ENCODE measurements at places on chromosomes 13 and 19.

DNA sequence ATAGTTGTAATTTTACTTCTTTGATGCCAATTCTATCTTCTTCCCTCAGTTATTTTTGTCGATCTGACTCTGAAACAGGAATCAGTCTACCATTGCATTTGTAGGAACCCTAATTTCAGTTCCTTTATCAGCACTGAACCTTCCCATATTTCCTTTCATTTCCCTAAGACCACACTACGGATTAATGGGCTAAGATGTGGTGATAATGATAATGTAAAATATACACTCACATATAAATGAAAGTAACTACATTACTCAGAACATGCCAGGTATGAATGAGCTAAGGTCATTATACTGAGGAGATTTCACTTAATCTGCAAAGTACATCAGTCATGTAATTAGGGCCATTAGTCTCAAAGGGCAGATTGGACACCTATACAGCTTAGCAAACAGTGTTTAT is 60.2 kb upstream of the RFC3 start:
- no peak for DNase-seq

- DNase-seq, result no peak
Observed at GRCh38 chr19:38441657-38442348, 8.3 kb downstream of the RYR1 start.

- no peak for DNase-seq
Observed at GRCh38 chr13:40966298-40966697, 52.8 kb downstream of the ELF1 start.

GRCh38 chr13:50291611-50292010 is 276.4 kb downstream of the KCNRG start:
- DNase-seq, result no peak

GRCh38 chr19:41637484-41637883 is 10.6 kb upstream of the CEACAM4 start:
- no peak for DNase-seq

DNA sequence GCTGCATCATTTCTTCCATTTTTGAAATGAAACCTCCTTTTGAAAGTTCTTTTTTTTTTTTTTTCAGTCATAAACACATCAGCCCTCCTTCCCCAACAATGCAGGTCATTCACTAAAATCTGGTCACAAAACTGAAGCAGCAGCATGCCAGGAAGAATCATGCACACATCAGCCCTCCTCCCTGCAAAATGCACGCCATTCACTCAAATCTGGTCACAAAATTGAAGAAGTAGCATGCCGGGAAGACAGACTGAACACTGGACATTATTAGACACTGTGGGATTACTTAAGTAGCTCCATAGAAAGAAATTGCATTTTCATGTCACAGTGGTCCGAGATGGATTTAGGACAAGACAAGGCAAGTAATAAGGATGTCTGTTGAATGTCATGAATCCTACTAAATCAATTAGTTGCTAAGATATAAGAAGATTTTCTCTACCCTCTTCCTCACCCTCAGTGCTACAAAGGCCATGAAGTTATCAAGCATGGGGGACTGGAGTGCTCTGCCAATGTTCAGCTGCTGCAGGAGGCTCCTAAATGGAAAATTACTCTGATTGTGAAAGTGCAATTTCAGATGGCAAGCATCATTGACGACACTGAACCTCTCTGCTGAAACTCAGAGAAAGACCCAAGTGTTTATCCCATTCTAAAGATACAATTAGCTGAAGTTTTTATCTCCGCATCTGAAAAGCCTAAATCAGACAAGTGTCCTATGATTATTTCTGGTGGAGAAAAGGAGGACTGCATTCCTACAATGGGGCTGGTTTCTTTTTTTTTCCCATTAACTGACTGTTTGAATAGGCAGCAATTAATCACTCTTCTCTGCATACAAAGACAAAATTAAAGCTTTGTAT is 913.2 kb downstream of the DIAPH3 start:
- DNase-seq, result no peak

DNA sequence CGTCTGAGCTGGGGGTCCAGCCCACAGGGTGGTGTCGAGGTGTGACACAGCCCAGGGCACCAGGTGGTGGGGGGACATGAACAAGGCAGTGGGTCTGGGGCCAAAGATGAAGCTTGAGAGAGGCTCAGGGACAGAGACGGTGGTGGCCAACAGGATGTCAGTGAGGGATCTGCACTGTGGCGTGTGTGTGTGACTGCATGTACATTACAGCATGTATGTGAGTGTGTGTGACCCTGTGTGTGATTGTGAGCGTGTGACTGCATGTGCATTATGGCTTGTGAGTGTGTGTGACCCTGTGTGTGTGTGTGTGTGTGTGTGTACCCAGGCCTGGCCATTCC is 1.6 kb downstream of the ADAMTS10 start:
- DNase-seq, result no peak

- DNase-seq, result no peak
Observed at GRCh38 chr13:102606537-102607309, 9.9 kb downstream of the TPP2 start.

- peak; percentile 60 for DNase-seq
Observed at GRCh38 chr13:50080203-50080910, 65.1 kb downstream of the KCNRG start.

DNA sequence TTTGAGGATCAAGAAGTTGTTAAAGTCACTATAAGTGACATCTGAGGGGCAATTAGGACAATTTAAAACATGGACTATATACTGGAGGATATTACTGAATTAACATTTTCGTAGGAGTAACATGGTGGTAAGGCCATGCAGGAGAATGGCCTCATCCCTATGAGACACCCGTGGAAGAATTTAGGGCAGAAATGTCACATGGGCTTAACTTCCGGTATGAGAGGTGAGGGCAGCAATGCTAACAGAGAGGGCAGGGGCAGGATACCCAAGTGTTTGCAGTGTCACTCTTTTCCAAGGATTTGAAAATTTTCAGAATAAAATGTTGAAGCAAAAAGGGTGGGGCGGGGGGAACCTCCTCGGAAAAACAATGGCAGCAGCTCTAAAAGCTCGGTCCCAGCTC is 23.6 kb downstream of the RANBP3 start:
- DNase-seq, result no peak

Measured in A673 (cell line).